ENCODE measurements at places on chromosomes 5 and 9. TPM values are rescaled to one million over a fixed set of nuclear protein-coding genes. Genes with fewer than 3 reads are reported as not detected.

- DNase-seq, result no peak
These were observed 58.3 kb upstream of the WDR41 start for GRCh38 chr5:77550406-77550805.

DNA sequence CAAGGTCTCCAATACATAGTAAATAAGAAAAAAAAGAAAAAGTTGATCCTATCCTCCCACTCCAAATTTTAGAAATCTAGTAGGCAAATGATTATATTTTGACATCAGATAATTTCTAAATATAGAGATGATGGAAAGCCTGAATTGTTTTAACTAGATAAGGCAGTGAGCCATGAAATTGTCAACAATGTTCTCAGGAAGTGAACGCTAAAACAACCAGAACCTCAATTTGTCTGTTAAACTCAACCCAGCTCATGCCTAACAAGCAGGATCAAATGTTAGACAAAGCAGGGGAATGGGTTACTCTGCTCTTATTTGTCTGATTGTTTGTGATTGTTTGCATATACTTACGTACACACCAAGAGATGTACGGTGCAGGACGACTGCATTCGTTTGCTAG, 49.2 kb downstream of the ESM1 start:
- no peak for DNase-seq

- DNase-seq, result no peak
These were observed 561.4 kb downstream of the CAAP1 start for GRCh38 chr9:26331223-26331622.

DNA sequence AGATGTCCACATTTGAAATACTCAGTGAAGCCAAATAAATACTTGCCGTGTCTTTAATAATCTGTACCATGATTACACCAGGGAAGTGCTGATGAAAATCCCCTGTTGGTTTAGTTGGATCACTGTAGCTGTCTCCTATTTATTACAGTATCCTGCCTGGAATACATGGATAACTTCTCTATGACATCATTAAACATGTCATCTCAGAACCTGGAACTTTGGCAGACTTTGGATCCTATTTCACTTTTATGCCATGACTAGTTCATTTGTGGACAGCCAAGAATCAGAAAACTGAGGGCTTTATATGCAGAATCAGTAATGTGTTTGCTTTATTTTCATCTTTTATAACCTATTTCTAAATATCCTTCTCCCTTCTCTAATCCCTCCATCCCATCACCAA, at the start of gene TXNDC8:
Gene TXNDC8, minus strand, starts transcription at position 137 of the 400 bp plus-strand sequence.
- DNase-seq, result no peak

DNA sequence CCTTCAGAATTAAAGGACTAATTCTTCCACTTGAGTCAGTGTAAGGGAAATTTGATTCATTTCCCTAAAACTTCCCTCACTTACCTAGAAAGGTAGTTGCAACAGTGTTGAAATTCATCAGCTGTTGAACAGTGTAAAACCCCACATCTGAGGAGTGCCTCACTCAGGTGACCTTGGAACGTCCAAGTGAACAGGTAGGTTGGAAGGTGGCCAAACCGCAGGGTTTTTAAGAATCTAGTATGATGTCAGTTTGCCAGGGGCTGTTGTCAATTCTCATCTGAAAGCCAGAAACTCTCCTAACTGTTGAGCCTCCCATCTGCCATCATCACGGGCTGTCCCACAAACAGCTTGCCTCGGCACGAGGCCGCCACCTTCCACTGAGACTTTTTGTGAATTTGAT, 105.7 kb downstream of the TMEM174 start:
- no peak for DNase-seq

GRCh38 chr5:166719991-166720390, 1571.5 kb upstream of the WWC1 start:
- no peak for DNase-seq

DNA sequence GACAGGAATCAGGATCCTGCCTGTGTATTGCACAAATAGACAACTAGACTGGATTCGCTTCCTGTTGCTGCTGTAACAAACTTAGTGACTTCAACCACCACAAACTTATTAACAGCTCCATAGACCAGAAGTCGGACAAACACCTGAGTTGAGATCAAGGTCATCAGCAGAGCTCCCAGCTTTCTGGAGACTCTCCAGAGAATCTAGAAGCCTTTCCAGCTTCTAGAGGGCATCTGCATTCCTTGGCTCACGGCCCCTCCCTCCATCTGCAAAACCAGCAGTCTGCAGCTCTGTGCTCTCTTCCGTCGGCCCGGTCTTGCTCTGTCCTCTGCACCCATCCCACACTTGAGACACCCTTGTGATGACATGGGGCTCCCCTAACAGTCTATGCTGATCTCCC, 99.1 kb downstream of the KCNT1 start:
- no peak for DNase-seq

DNA sequence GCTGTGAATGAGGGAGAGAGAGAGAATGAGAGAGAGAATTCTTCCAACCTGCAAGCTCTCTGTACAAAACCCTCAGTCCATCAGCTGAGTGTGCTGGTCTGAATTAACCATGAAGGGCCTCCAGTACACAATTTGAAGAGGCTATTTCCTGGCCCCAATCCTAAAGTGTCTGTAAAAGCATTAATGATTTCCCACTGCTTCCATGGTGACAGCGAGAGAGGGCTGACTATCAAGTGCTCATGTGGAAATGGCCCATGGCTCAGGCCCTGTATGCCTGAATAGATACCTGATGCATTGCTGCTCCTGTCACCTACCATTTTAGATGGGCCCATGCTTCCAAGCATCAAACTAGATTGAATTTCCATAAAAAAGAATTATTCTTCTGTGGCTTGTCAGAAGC, 592.4 kb downstream of the KIF4B start:
- no peak for DNase-seq

DNA sequence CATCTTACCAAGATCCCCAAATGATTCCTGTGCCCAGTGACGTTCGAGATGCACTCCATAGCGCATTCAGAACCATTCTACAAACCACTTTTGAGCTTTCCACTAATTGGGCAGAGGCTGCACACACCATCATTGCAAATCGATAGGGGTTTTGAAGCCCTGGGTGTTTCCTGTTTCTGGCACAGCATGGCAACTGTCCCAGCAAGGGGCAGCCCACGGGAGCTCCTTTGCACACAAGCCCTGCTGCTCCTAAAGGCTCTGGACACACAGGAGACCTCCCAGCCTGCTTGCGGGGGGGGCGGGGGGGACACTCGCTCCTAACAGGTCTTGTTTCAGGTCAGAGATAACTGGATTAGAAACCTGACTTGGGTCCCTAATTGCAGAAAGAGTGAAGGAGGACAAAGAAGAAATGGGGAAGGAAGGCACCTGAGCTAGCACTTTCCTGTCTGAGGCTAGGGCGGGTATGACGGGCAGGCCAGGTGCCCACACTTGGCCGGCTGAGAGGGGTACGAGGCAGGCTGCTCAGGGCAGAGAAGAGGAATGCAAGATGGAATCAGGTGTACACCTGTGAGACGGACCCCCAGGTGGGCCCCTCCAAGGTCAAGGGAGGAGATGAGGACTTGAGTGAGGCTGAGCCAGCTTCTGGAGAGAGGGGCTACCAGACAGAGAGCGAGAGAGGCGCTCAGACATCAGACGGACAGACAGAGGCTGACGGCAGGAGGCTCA, 820 bp downstream of the FBP1 start:
- DNase-seq, result no peak

- no peak for DNase-seq
These were observed 31.1 kb upstream of the DUSP1 start for GRCh38 chr5:172802112-172802511.

GRCh38 chr5:58545912-58546311, 37.0 kb upstream of the RAB3C start:
- no peak for DNase-seq

DNA sequence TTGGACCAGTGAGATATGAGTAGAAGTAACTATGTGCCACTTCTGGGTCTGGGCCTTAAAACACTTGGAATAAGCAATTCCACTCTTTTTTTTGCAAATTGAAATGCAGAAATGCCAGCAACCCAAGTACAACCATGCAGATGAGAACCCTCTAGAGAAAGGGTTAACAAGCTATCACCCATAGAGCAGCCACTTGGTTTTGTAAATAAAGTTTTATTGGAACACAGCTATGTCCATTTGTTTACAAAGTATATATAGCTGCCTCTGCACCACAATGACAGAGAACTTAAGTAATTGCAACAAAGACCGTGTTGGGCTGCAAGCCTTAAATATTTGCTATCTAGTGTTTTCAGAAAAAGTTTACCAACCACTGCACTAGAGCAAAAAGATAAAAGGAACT, 9.8 kb upstream of the TARS1 start:
- no peak for DNase-seq

DNA sequence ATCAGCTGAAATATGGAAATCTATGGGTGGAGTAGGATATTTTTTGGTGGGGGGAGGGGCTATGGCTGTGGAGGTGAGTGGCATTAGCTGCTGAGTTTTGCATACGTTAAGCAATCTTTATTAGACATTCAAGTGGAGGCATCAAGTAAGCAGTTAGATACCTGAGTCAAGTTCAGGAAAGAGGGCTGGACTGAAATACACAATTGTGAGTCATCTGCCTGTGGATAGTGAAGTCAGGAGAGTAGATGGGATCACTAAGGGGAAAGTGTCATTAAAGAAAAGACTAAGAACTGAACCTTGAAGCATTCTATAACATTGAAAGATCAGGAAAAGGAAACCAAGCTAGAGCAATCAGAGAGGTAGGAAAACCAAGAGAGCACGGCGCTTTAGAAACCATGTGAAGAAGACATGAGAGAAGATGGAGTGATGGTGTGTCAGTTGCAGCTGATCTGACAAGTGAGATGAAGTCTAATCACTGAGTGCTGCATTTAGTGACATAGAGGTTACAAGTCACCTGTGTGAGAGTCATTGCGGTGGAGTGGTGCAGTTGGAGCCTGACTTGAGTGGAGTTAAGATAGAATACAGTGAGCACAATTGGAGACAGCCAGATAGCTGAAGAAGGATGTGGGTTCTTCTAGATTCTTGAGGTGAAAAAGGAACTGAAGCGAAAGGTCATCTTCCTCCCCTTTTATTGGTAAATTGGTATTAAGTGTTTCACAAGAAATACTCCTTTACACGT, 88.7 kb downstream of the PIP5K1B start:
- no peak for DNase-seq

GRCh38 chr5:156121234-156121633, 205.7 kb upstream of the SGCD start:
- no peak for DNase-seq

DNA sequence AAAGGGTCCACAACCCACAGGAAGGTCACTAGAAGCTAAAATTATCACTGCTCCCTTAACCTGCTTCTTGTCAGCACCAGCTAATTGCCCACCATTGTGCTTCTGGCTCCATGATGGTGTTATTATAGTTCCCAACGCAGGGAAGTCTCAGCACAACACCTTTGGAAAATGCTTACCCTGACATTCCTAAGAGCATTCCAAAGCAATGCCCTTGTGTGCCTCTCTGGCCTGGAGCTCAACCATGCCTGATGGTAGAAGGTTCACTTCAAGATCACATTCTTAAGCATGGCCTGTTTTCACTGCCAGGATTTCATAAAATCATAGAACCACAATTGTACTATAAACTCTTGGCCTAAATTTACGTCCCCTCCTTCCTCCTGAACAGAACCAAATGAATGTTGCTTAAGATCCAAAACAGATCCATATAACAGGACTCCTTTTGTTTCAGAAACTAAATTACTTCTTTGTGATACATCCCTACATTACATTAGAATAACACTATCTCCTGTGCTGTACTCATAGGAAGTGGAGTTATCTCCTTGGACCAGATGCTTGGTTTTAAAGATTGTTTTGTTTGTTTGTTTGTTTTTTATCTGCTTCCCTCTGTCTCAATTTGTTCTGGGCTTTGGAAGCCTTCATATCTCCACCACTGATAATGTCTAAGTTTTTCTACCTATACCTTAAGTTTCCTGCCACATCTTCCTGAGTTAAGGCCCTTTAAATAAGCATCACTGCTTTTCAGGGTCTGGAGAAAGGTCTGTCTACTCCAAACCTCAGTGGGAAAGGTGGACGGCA, 32.1 kb downstream of the ARL15 start:
- DNase-seq, result no peak

The SCGB3A2 gene
- not detected for total RNA-seq

The OR1J4 gene
- not detected for total RNA-seq

The C5orf63 gene
- total RNA-seq, result 3.6 TPM

The ADAMTSL2 gene
- total RNA-seq, result not detected

The OR1N2 gene
- total RNA-seq, result not detected

The GPR150 gene
- not detected for total RNA-seq
